NCI-H1930 (cell line): ENCODE measurements at places on chromosomes 16 and 17.

DNA sequence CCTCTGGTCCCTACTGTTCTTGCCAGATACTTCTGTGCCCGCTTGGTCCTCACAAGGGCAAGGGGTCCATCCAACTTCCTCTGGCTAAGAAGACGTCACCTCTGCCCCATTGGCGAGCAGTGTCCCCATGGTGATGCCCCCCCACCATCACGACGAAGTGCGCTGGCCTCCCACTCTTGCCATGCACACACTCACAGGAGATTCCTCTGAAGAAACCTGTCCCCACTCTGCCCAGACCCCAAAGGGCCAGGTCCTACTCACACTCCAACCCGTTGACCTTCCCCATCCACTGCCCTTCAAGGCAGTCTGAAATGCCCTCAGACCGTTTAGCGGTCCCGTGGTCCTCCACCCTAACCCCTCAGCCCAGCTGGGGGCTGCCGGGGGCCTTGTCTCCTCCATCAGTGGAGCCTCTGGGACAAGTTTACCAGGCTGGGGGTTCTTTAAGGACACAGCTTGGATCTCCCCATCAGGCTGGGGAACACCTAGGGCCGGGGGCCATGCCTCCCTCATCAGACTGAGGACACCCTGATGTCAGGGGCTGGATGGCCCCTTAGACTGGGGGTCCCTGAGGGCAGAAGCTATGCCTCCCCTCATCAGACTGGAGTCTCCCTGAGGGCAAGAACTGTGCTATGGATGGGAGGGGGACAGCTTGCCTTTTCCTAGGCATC lies 6.5 kb downstream of the NXPH3 start:
- DNase-seq, result no peak

DNA sequence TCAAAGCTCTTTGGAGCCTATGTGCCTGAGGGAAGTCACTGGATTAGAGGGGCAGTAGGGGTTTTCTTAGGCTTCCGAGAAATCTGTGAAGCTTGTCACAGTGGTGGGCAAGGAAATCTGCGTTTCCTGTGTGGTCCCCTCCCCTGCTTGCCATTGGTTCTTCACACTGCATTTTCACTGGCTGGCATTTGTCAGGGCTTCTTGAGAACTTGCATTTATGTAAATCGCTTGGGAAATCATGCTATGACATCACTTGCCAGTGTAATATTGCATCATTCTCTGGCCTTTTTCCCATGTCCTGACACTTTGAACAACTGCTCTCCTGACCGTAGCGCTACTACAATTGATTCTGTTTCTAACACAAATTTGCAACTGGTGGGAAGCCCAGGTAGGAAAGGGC lies 1.8 kb downstream of the CACNG3 start:
- DNase-seq, result peak; percentile 78

- no peak for DNase-seq
Observed at GRCh38 chr17:75472119-75472518, 15.7 kb downstream of the TMEM94 start.

DNA sequence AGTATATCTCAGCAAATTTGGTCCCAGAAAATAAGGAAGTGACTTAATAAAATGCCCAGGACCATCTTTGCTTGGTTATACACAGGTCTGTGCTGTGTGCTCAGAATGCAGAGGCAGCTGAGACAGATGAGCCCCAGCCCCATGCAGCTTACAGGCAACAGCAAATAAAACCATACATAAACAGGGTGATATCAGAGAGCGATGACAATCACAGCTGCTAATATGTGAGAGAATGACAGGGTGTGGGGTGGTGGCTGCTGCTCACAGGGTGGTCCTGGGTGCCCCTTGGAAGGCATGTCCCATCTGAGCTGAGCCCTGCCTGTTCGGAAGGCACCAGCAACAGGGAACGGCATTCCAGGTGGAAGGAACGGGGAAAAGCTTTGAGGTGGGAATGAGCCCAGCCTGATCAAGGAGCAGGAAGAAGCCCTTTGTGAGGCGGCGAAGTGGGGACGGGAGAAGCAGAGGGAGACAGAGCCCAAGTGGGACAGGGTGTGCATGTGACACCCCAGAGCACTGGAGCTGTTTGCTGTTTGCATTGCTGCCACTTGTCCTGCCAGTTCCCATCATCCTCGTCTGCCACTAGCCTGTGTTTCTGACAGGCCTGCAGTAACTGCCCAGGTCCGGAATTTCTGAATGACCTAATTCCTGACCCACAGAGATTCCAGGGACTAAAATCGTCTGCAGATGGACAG lies 150.5 kb downstream of the KATNIP start:
- no peak for DNase-seq

DNA sequence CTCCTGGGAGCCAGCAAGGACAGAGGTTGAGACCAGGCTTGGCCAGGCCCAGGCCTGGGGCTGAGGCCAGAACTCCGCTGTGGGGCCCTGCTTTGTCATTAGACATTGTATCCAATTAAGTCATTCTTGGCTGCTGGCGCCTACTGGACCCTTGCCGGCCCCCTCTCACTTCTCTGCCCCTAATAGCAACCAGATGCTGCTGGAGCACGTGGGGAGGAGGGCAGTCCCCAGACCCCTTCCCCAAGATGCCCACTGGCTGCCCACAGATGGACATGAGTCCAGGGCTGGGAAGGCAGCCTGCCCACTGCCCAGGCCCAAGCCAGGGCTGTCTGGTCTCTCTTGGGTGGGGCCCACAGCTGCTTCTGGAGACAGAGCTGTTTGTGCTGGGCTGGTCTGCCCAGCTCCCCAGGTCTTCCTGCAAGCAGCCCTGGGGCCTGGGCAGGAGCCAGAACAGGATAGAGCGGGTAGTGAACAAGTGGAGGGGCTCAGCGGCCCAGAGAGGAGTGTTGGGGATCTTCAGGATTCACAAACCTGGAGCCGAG lies 7.8 kb downstream of the PLXDC1 start:
- no peak for DNase-seq

DNA sequence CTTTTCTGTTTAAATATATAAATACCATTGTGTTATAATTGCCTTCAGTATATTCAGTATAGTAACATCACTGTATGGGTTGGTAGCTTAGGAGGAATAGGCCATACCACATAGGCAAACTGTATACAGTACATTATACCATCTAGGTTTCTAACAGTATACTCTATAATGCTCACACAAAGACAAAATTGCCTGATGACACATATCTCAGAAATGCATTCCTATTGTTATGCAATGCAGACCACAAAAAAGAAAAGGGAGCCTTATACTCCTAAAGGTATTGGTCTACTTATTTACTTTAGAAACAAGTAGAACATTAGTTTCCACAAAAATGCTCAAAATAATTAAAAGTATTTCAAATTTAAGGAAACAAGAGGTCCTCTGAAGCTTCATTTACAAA lies 47.9 kb downstream of the SETD6 start:
- no peak for DNase-seq

DNA sequence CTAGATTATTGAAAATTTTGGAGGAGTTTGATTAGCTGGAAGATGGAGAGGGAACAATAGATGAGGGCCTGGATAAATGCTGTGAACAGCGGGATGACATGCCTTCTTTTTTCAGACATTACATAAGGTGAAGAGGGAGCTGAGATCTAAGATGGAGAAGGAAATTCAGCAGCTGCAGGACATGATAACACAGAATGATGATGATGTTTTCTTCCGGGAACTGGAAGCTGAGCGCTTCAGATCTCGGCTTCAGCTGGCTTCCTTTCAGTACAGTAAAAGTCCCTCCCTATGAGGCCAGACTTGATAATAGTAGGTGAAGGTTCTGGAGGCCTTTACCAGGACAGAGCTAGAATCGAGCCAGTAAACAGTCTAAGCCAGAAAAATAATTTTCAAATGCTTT lies 30.7 kb downstream of the CEP95 start:
- no peak for DNase-seq

DNA sequence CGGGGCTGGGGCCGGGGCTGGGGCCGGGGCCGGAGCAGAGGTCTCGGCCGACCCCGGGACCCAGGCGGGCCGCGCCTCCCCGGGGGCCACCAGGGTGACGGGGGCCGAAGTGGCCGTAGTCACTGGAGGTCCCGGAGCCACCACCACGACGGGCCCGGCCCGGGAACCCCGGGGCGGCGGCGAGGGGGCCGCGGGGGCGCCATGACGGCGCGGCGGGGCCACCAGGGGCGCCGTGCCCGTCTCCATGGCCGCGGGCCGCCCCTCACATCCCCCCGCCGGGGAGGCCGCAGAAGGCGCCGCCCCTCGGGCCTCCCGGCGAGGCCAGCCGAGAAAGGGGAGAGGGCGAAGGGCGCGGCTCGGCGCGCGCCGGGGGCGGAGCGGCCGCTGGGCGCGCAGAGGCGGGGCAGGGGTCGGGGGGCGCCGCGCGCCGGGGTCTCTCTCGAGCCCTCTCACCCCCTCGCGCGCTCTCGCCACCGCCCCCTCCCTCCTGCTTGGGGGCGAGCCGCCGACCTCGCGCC lies 297 bp downstream of the TBC1D10B start:
- no peak for DNase-seq

DNA sequence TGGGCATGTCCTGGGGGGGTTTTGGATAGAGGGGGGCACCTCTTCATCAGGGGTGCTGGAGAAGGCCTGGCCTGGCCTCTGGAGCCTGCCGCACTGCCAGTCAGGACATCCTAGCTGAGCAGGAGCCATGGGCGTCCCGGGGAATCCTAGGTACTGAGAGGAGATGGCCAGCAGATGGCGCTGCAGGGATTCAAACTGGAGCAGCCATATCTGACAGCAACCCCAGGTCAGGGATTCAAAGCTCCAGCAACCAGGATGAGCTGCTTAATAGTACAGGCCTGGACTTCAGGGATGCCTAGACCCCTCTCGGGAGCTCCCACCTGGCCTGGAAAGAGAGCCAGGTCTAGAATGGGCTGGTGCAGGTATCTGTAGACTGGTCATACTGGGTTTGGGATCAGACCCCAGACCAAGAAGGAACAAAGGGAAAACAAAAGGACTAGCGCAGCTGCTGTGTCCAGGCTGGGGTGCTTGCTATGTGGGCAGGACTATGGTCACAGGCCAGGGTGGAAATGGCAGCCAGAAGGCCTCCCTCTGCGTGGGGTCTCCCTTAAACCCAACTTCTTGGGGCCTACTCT lies 306.9 kb upstream of the RBFOX1 start:
- DNase-seq, result peak; percentile 51

DNA sequence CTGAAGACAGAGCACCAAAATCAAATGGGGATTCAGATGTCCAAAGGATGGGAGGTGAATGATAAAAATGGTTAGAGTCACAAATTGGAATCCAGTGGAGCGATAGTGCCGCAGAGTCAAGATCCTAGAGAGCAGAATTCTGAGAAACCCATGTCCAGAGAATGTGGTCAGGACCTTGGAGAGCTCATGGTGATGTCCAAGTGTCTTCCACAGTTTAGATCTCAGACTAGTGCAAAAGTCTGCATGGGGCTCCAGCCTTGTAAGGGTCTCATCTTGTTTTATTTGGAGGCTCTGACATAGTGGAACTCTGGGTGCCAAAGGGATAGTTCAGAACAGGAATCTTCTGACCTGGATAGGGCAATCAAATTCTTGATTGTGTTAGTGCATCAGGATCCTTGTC lies 245.9 kb upstream of the HSBP1 start:
- DNase-seq, result no peak

GRCh38 chr17:7897773-7898172 lies 9.2 kb downstream of the CHD3 start:
- DNase-seq, result no peak

DNA sequence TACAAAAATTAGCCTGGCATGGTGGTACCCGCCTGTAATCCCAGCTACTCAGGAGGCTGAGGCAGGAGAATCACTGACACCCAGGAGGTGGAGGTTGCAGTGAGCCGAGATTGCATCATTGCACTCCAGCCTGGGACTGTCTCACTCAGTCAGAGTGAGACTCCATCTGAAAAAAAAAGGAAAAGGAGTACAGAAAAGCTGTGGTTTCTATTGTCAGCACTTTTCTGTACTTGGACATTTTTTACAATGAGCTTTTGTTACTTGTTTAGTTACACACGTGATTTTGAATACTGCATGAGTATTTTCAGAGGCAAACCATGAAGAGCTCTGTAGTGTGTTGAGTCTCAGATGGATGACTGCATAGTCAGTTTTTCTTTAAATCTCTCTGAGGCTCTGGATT lies 26.3 kb downstream of the ZC3H18 start:
- DNase-seq, result no peak

GRCh38 chr17:54916721-54917120 lies 16.1 kb downstream of the TOM1L1 start:
- no peak for DNase-seq

- no peak for DNase-seq
Observed at GRCh38 chr17:73757420-73757819, 113.2 kb upstream of the SDK2 start.

GRCh38 chr17:75843577-75844529 lies at the start of gene UNC13D:
Gene UNC13D, minus strand, starts transcription at chr17:75844404. Its CDS starts 67 bp downstream, at chr17:75844337.
- DNase-seq, result no peak

- no peak for DNase-seq
Observed at GRCh38 chr16:82192665-82193064, 22.6 kb upstream of the MPHOSPH6 start.

DNA sequence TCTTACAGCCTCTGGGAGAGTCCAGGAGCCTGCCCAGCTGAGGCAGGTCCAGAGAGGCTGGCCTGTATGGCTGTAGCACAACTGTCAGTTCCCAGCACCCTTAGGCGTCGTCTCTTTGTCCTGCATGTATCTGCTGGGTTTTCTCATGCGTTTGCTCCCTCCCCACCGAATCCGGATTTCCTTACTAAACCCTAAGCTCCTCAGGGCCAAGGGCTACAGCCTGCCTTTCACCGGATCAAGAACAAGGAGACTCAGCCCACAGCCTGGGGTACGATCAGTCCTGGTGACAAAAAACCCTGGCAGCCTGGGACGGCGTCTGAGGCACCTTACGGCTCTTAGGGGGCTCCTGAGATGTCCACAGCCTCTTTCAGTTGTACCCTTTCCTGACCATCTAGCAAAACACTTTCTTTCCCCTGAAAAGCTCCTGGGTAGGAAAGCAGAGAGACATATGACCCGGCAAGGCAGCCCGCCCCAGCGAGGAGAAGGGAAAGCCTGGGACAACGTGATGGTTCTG lies 12.2 kb downstream of the HIC1 start:
- DNase-seq, result no peak
